ENCODE measurements at places on chromosomes 7 and 10.

- DNase-seq = no peak
Observed at GRCh38 chr7:111568419-111568818, 6.1 kb upstream of the IMMP2L start.

- no peak for DNase-seq
Observed at GRCh38 chr7:28263622-28264271, 83.2 kb upstream of the JAZF1 start.

DNA sequence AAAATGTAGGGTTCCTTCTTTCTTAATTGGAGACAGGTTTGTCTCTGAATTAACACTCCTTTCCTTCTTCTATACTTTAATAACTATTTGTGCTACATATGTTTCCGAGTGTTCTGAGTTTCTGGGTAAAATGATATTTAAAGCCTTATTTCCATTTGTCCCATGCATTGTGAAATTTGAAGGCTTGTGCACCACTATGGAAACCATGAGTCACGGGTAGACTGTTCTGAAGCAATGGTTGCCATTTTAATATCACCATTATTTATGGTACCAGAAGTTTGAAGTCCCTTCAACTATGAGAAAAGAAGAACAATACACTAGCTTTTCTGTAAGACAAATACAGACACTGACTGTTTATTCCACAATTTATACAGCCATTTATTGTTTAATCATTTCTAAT lies 44.7 kb upstream of the ZEB1 start:
- no peak for DNase-seq

DNA sequence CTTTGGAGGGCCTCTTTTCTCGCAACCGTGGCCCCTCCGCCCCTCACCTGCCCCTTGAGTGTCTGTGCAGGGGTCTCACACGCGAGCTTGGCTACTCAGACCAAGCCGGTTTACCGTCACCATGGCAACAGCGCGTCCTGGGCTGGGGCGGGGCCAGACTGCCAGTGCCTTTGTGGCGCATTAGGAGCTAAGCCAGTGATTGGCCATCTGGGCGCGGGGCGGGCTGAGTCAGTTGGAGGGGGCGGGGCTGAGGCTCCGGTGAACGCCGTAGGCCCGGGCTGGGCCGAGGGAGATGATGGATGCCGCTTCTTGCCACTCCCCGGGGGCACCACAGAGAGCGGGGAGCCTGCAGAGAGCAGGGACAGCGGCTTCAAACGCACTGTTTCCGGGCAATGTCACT lies 48.7 kb upstream of the FXYD4 start:
- DNase-seq = peak; percentile 94

GRCh38 chr7:108440613-108441012 lies 15.6 kb downstream of the NRCAM start:
- no peak for DNase-seq

Measured in hypothalamus (tissue), 51 donors.